NCI-H187 treated with DMSO at 0.1 percent for 48 hours (cell line): ENCODE measurements at places on chromosomes 12 and 14.

GRCh38 chr12:132395192-132395907 lies 66.0 kb upstream of the GALNT9 start:
- DNase-seq: no peak

- DNase-seq: no peak
Measured at GRCh38 chr12:122867691-122868461, 28.0 kb downstream of the VPS37B start.

DNA sequence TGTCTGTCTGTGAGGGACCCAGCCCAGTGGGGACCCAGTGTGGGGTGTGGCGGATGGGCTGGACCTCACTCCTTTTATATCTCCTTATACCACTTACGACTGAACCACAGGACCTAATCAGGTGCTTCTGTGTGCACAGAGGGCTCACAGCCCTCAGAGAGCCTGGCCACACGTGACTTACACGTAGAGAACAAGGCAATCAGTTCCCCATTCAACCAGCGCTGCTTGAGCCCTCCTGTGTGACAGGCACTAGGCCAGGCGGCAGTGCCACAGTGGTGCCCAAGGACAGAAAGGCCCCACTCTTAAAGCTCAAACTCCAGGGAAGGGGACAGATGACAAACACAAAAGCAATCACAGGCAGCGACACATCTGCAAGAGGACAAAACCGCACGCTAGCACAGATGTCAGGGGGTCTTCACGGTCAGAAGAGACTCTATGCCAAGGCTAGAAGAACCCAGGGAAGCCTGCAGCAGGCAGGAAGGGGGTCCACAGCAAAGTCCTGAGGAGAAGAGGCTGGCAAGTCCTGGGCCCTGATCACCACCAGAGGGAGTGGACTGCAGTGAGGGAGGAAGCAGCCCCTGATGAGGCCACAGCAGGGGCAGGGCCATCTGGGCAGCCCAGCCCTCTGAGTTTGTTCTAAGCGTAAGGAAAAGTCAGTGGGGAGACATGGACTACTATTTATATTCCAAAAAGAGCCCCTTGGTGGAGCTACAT lies 39.3 kb downstream of the SETD3 start:
- DNase-seq: no peak

DNA sequence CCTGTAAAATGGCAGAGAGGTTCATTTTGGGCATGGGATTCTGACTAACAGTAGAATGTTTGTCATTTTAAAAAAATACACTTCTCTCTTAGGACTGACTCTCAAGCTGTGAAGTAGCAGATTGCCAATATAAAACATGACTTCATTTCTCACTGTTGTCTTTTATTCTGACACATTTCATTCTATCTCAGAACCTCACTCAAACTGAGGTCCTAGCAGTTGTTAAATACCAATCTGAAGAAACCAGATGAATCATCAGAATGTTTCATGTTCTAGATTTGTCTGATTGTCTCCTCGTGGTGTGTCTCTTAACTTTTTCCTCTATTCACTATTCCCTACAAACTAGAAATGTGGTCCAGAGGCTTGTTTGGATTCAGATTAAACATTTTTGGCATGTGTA lies 276.5 kb upstream of the NPAS3 start:
- DNase-seq: no peak

DNA sequence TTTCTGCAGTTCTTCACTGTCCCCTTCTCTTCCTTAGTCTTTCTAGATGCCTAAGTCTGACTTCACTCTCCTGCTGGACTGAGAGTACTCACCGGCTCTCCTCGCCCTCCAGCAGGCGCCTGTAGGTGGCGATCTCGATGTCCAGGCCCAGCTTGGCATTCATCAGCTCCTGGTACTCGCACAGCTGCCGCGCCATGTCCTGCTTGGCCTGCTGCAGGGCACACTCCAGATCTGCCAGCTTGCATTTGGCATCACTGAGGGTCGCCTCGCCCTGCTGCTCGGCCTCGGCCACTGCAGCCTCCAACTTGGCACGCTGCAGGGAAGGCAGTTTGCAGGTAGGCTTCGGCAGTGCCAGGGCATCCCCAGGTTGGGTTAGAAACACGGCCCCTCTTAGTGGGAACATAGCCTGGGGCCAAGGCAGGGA lies 5.2 kb downstream of the KRT84 start:
- no peak for DNase-seq

- DNase-seq: no peak
Measured at GRCh38 chr14:98144964-98145363, 1127.0 kb downstream of the BCL11B start.

- no peak for DNase-seq
Measured at GRCh38 chr14:48616931-48617330, 941.5 kb upstream of the MDGA2 start.

DNA sequence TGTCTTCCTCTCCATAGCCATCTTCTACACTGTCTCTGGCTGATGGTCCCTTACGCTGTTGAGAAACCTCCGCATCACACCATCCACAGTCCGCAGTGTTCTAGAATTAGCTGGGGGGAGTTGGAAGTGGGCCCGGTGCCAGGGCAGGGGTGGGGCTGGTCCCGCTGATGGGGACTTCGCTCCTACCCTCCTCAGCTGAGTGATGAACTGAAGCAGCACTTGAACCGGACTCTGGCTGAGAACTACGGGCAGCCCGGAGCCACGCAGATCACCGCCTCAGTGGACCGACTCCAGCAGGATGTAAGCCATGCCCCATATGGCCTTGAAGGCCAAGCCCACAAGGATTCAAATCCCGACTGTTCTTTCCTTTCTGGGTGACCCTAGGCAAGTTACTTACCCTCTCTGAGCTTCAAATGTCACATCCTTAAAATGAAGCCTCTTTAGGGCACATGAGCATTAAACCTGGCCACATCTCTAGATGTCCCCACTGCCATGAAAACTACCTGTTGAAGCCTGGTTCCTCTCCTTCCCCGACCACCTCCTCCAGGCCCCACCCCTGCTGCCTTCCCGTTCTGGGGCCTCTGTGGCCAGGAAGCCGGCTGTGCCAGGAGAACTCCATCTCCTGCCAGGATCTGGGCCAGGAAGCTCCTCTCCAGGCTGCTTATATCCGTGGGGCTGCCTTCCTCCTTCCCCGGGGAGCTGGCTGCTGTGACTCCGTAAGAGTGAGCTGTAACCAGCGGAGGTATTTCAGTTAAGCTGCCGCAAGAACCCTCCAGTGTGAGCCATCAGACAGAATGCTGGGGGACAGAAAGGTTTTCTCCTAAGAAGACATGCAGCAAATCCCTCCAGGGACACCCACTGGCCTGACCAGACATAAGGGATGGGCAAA lies 53.1 kb downstream of the TSPAN11 start:
- DNase-seq: no peak

- DNase-seq: no peak
Measured at GRCh38 chr12:6192604-6193380, 7.4 kb upstream of the CD9 start.

DNA sequence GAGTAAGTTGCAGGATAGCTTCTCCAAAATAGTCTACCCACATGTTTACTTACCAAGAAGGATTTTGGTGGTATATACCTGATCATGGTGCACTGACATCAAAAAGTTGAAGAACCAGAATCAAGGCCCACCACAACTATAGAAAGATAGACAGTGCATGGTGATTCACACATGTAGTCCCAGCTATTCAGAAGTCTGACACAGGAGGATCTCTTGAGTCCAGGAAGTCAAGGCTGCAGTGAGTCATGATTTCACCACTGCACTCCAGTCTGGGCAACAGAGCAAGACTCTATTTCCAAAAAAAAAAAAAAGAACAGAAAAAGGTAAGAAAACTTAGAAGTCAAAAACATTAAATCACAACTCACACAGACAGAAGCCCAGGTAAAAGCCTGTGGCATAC lies 422.2 kb upstream of the FOXG1 start:
- no peak for DNase-seq
